ENCODE measurements at places on chromosomes 6 and 20. TPM values are rescaled to one million over a fixed set of nuclear protein-coding genes. Genes with fewer than 3 reads are reported as not detected.

DNA sequence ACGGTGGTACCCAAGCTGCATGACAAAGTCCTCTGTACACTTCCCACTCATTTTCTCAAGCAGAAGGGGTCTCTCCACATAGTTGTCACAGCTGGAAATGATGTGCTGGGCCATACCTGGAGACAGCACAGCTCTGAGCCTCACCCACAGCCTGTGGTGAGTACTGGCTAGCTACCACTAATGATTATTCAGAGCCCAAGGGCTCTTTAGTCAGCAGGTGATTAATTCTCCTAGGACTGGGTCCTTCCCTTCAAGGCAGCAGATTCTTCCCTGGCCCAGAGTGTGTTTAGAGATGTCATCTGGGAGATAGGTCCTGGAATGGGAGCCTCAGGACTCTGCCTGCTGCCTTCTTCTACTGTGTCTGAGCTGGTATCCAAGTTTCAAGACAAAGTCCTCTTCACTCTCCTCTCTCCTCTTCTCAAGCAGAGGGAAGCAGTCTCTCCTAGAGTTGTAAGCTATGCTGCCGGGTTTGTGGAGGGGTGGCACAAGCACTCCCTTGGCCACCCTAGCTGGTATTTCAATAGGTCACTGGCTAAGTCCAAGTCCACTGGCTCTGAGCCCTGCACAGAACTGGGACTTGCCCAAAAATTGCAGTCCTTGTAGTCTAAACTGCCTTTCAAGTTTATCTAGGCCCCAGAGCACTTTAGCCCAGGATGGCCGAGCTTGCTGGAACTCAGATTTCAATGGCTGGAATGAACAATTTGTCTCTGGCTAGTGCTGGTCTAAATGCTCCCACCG is 49.8 kb upstream of the VGLL2 start:
- H3K4me3 ChIP-seq, result no peak overlapping the region
- H3K4me1 ChIP-seq, result no peaks in the 10 kb centered on the region
- no peaks in the 10 kb centered on the region for H3K27me3 ChIP-seq
- no peak for DNase-seq

- H3K36me3 ChIP-seq, result no peaks in the 10 kb centered on the region
- no peak overlapping the region for H3K4me3 ChIP-seq
- no peaks in the 10 kb centered on the region for H3K27me3 ChIP-seq
- H3K4me1 ChIP-seq, result peaks cover 16% of the 10 kb centered on the region
These were observed 32.5 kb downstream of the SUN5 start for GRCh38 chr20:32971703-32972161.

DNA sequence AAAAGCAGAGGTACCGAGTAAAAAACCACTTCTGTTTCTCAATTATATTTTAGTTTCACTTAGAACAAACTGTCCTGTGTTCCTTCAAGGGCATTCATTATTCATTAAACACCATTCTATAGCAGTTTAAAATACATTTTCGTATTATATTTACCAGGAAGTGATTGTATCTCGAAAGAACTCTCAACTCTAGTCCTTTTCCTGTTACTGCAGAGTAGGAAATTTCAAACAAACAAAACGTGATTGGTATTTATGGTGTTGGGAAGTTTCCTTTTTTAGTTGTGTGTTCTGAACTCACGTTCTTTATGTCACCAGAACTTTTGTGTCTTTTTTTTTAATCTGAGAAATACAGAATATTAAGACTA is 139.5 kb upstream of the BTBD3 start:
- DNase-seq, result peak; percentile 12
- H3K27me3 ChIP-seq, result no peaks in the 10 kb centered on the region
- no peaks in the 10 kb centered on the region for H3K4me1 ChIP-seq
- H3K4me3 ChIP-seq, result no peak overlapping the region

DNA sequence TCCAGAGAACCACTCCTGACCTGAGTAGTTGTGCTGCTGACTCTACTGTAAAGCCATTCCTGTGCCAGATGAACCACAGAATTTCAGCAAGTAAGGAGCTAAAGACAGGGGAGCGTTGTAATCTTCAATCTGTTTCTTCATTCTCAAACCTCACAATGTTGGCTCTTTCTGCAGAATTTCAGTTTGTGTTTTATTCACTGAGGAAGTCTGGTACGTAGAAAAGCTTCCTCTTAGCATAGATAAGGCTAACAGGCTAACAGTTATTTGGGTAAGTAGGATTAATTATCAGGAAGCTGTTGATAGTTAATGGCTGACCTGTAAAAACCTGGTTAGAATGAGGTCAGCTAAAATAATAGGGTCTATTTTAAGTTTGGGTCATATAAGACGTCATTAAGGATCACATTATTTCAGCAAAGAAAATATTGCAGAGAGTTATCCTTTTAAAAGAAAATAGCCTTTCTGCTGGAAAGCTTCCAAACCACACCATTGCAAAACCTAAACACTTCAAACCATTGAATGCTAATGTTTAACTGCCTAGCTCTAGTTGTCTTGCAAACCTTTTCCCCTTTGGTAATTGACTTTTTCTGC is 14.1 kb upstream of the TENT5A start:
- no peak for DNase-seq
- no peaks in the 10 kb centered on the region for H3K36me3 ChIP-seq
- no peak overlapping the region for H3K4me3 ChIP-seq
- H3K27ac ChIP-seq, result no peak overlapping the region

DNA sequence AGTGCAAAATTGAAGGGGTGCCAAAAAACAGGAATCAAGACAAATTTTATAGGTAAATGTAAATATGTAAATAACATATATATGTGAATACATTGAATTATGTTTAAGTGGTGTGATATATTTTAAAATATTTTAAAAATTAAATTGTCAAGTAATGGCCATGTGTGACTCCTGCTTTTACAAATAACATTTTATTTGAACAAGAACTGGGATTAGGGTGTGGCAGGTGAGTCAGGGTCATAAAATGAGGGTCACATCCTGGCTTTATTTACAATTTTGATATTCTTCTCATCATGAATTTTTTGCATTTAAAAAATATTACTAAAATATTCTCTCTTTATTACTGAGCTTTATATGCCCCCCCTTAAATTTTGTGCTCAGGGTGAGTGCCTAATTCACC is 601.1 kb upstream of the MAN1A1 start:
- no peak for DNase-seq
- no peaks in the 10 kb centered on the region for H3K27me3 ChIP-seq
- no peaks in the 10 kb centered on the region for H3K4me1 ChIP-seq
- H3K36me3 ChIP-seq, result no peaks in the 10 kb centered on the region
- no peak overlapping the region for H3K27ac ChIP-seq

- no peak overlapping the region for H3K4me3 ChIP-seq
- H3K27ac ChIP-seq, result no peak overlapping the region
- H3K27me3 ChIP-seq, result peaks cover 18% of the 10 kb centered on the region
- no peak for DNase-seq
- no peaks in the 10 kb centered on the region for H3K4me1 ChIP-seq
- no peaks in the 10 kb centered on the region for H3K36me3 ChIP-seq
These were observed 86.6 kb upstream of the EYA2 start for GRCh38 chr20:46807998-46808397.

DNA sequence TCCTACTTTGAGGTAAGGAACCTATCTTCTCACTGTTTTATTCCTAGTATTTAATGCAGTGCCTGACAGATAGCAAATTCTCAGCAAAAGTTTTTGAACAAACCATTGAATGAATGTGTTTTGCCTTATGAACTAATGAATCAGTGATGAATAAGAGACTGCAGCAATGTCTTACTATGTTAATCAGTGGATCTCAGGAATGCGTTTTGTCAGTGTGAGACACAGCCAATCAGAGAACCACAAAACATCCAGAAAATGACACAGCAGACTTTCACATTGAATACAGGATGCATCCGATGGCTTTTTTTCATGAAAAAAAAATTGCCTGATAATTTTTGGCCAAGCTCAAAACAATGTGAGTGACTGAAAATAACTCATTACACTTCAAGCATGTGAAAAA is 270.5 kb downstream of the BMP2 start:
- H3K4me3 ChIP-seq, result no peak overlapping the region
- no peaks in the 10 kb centered on the region for H3K36me3 ChIP-seq
- no peaks in the 10 kb centered on the region for H3K4me1 ChIP-seq
- DNase-seq, result no peak
- H3K27me3 ChIP-seq, result no peaks in the 10 kb centered on the region
- H3K27ac ChIP-seq, result no peak overlapping the region

- H3K27me3 ChIP-seq, result no peaks in the 10 kb centered on the region
- H3K36me3 ChIP-seq, result no peaks in the 10 kb centered on the region
- no peak overlapping the region for H3K4me3 ChIP-seq
- DNase-seq, result no peak
- H3K4me1 ChIP-seq, result no peaks in the 10 kb centered on the region
These were observed 219.9 kb downstream of the ALDH8A1 start for GRCh38 chr6:134730013-134730412.

- H3K36me3 ChIP-seq, result no peaks in the 10 kb centered on the region
- peak overlapping the region; percentile 18 for H3K27ac ChIP-seq
- peak overlapping the region; percentile 63 for H3K4me3 ChIP-seq
- peak; percentile 76 for DNase-seq
- no peaks in the 10 kb centered on the region for H3K4me1 ChIP-seq
These were observed 1.0 kb downstream of the LRP11 start for GRCh38 chr6:149862922-149863697.

DNA sequence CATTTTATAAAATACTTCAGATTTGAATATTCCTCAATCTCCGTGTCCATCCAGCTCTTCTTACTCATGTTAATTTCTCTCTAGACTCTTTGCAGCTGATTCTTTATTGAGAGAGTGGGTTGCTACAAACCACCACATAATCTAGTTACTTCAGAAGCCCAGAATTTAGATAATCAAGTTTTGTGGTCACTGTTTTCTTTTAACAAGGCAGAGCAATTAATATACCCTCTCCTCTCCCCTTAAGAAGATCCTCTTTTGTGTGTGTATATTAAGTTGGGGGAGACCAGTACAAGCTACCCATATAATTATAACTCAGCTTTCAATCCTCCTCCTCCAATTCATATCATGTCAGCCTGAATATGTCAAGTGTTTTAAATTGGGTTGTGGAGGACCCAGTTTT is 95.1 kb downstream of the IRAK1BP1 start:
- H3K36me3 ChIP-seq, result peaks cover 70% of the 10 kb centered on the region
- no peak overlapping the region for H3K27ac ChIP-seq
- no peaks in the 10 kb centered on the region for H3K4me1 ChIP-seq
- no peak for DNase-seq
- no peak overlapping the region for H3K4me3 ChIP-seq
- no peaks in the 10 kb centered on the region for H3K27me3 ChIP-seq

DNA sequence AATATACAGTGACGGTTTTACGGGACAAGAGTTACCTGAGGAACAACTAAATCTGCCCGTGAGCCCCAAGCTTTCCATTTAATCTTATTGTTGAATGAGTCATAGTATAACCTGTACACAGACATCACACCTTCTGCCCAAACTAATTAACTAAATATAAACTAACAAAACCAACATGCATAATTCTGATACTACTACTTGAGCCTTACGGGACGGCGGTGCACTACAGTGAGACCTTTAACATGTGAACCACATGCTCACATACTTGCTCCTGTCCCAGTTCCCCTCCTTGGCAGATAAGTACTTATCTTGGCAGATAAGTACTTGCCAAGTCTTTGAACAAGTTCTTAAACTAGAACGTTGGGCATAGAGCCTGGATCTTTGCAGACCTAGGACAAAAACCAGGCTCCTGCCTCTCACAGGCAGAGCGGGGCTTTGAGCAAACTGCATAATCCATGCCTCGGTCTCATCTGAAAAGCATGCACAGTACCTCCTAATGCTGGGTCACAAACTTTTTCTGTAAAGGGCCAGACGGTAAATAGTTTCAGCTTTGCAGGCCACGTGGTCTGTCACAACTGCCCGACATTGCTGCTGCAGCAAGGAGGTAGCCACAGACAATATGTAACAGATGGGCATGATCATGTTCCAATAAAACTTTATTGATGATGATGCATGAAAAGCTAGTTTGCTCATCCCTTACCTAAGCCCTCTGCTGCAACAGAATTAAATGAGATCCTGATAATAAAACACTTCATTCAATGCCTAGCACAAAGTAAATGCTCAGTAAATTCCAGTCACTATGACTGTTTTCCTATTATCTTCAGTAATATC is 23.0 kb downstream of the ZNF217 start:
- no peaks in the 10 kb centered on the region for H3K4me1 ChIP-seq
- no peak overlapping the region for H3K4me3 ChIP-seq
- H3K27me3 ChIP-seq, result no peaks in the 10 kb centered on the region

DNA sequence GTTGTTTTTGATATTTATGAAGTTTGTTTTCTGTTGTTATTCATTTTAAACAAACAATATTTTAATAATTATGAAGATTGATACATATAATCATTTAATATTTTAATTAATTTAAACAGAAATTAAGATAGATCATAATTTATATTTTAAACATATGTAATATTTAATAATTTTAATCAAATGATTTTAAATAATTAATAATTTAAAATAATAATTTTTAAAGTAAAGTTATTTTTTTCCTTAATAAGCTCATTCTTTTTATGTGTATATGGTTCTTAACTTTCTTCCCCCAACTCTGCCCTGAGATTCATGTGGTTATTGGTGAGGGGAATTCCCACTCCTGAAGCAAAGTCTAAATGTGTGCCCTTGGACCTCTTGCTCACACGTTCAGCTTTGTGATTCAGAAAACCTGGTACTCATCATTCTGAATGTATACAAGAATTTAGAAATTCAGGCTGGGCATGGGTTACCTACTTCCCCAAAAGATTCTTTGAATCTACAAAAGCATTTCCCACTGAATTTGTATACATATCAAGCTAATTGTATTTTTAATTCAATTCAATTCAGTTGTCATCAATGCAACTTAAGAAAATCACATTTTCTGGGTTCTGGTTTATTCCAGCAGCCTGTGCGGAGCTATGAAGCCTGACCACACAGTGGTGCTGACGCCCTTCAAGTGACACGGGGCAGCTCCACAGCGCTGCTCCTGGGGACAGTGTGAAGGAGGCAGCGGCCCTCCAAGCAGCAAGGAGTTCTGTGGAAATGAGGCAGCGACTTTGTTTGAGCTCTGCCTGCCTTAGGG is 168.9 kb upstream of the UST start:
- H3K36me3 ChIP-seq, result no peaks in the 10 kb centered on the region
- no peak overlapping the region for H3K27ac ChIP-seq
- H3K4me3 ChIP-seq, result no peak overlapping the region
- DNase-seq, result peak; percentile 86

- DNase-seq, result no peak
- H3K4me3 ChIP-seq, result no peak overlapping the region
- H3K4me1 ChIP-seq, result no peaks in the 10 kb centered on the region
- no peaks in the 10 kb centered on the region for H3K36me3 ChIP-seq
These were observed 32.3 kb downstream of the SNHG17 start for GRCh38 chr20:38402816-38403215.

GRCh38 chr20:45176526-45177267 is 2.0 kb downstream of the PI3 start:
- H3K4me3 ChIP-seq, result no peak overlapping the region
- no peaks in the 10 kb centered on the region for H3K4me1 ChIP-seq
- DNase-seq, result peak; percentile 29
- H3K36me3 ChIP-seq, result no peaks in the 10 kb centered on the region

- no peak overlapping the region for H3K4me3 ChIP-seq
- no peaks in the 10 kb centered on the region for H3K27me3 ChIP-seq
- H3K27ac ChIP-seq, result no peak overlapping the region
- H3K4me1 ChIP-seq, result no peaks in the 10 kb centered on the region
- DNase-seq, result no peak
These were observed 1204.0 kb upstream of the ADGRB3 start for GRCh38 chr6:67431076-67431475.

LPA gene
- not detected for total RNA-seq

ZBTB12 gene
- total RNA-seq, result 32.0 TPM

TULP1 gene
- 5.2 TPM for total RNA-seq

XKR7 gene
- 0.04 TPM for total RNA-seq

BNIP5 gene
- total RNA-seq, result 0.12 TPM

SALL4 gene
- 22.2 TPM for total RNA-seq
